ENCODE measurements at places on chromosomes 16 and 17. TPM values are rescaled to one million over a fixed set of nuclear protein-coding genes. Genes with fewer than 3 reads are reported as not detected.

ITGAD gene
- not detected for total RNA-seq

- no peak for DNase-seq
These were observed 21.4 kb downstream of the MARVELD3 start for GRCh38 chr16:71647391-71647790.

DNA sequence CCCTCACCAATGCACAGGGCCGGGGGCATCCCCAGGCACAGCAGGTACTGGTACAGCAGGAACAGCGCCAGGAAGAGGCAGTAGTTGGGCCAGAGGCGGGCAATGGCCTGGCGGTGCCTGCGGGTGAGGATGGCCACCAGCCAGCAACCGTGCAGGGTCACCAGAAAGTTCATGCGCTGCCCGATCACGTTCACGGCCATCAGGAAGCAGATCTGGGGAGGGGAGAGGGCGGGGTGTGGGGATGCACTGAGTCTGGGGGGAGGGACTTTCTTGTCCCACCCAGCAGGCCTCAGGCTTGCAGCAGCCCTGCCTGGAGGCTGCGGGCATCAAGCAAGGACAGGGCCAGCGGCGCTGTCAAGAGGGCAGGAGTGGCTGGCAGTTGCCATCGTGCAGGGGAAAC is 25.4 kb downstream of the CTU2 start:
- DNase-seq, result no peak

DNA sequence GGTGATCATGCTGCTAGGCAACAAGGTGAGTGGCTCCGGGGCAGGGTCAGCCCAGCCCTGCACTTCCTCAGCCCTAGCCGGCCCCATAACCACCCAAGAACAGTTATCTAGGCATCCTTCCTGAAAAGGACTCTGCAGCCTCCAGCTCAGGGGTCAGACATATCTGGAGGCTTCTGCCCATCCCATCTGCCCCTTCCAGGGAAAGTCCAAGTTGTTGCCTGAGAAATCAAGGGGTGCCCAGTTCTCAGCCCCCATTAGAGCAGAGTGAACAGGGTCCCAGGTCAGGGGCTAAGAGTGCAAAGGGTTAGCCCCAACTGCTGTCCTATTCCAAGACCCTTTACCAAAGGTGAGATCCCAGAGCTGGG is 4.1 kb upstream of the NHERF1 start:
- no peak for DNase-seq

- no peak for DNase-seq
These were observed 7.1 kb upstream of the GJC1 start for GRCh38 chr17:44837196-44837595.

DNA sequence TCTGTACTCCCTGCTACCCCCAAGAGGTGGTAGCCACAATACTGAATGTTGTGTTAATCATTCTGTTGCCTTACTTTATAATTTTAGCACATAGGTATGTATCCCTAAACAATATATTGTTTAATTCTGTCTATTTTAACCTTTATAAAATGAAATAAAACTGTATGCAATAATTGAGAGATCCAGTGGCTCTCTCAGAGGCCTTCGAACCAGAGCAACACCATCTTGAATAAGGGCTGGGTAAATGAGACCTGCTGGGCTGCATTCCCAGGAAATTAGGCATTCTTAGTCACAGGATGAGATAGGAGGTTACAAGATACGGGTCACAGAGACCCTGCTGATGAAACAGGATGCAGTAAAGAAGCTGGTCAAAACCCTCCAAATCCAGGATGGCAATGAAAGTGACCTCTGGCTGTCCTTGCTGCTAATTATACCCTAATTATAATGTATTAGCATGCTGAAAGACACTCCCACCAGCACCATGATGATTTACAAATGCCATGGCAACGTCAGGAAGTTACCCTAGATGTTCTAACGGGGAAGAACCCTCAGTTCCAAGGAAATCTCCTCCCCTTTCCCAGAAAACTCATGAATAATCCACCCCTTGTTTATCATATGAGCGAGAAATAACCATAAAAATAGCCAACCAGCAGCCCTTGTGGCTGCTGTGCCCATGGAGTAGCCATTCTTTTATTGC is 2.0 kb upstream of the CANT1 start:
- DNase-seq, result no peak

Data from activated CD4-positive, alpha-beta T cell treated with anti-CD3 and anti-CD28 coated beads for 36 hours (primary cell).